ENCODE measurements at places on chromosomes 1 and 21. TPM values are rescaled to one million over a fixed set of nuclear protein-coding genes. Genes with fewer than 3 reads are reported as not detected.
A peak's percentile ranks its signal among the peaks of the same experiment; 100 is the strongest.

PTPRC gene
- polyA plus RNA-seq = 2.8 TPM

GRCh38 chr1:165595246-165595938 is 35.6 kb upstream of the MGST3 start:
- DNase-seq = no peak

MNDA gene
- 1.3 TPM for polyA plus RNA-seq

GRCh38 chr1:155529109-155529508 is 33.5 kb downstream of the ASH1L start:
- DNase-seq = no peak

DNA sequence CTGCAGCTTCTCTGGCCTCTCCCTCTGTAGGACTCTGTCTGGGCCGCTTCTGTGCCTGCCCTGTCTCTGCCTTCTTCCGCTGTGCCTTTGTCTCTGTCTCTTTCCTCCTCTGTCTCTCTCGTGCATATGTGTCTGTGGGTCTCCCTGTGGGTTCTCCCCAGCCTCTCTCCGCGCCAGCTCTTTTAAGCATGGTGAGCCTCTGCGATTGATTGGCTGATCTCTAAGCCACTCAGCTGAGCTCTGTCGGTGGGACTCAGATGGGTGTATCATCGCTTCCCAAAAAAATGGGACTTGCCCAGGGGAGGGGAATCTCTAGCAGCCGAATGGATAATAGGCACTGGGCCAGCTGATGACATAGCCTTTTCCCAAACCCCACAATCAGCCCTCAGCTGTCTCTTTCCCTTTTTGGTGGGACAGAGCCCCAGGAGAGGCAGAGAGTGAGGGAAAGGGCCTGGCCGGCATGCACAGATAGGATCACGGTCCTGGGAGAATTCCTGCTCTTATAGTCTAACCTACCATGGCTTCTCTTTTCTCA is at the start of gene ADAMTS4:
TSS of gene ADAMTS4 (minus strand) at position 158 of the 535 bp plus-strand sequence. CDS start 427 bp downstream, outside the sequence.
- peak; percentile 43 for DNase-seq

DIPK1A gene
- 2.6 TPM for polyA plus RNA-seq

C1orf50 gene
- 6.0 TPM for polyA plus RNA-seq

IL20 gene
- 0.13 TPM for polyA plus RNA-seq

DNA sequence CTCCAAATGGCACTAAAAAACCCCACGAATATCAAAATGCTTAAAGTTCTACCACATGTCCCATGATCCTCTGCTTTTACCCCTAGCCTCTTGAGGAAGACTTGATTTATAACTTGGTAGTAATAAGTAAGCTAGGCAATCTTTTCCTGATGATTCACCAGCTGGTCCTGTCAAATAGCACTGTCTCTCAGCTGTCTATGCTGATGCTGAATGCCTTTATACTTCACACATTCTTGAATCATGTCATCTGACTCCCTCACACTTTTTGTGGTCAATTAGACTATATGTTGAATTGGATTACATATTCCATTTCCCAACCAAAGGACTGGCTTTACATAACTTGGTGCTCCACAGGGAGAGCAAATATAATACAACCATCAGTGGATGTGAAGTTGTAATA is 16.6 kb downstream of the C21orf91 start:
- no peak for DNase-seq

- no peak for DNase-seq
These were observed 321.0 kb downstream of the LTN1 start for GRCh38 chr21:28671549-28672195.

DNA sequence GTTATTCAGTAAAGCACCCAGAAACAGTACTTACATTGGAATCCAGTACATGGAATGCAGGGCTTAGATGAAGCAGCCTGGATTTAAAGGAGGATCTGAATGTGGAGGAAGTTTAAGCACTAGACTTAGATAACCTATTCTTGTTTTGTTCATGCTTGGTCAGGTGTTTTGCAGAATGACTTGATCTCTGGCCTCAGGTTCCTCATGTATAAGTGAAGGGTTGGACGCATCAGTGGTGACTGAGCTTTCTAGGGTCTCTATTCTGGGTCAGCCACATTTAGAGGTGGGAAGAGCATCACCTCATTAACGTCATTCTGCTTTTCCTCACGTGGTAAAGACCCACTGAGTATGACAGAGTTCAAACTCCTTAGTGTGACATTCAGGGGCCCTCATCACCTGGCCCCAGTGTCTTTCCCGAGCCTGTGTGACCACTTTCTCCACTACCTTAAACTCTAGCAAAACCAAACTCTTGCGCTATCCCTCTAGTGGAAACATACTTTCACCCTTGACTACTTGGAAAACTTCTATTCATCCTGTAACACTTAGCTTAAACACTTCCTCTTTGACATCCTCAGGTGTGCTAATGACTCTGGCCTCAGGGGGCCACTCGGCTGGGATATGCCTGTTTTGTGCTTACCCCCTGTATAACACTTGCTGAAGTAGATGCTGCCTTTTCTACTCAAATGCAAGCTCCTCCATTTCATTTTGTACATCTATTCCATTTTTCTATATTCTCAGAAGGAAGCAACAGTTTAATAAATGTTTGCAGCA is 871 bp upstream of the ERICH3 start:
- no peak for DNase-seq

ZNF687 gene
- 10.8 TPM for polyA plus RNA-seq

GRCh38 chr1:118921994-118922393 is 66.1 kb downstream of the TBX15 start:
- DNase-seq = no peak

DNA sequence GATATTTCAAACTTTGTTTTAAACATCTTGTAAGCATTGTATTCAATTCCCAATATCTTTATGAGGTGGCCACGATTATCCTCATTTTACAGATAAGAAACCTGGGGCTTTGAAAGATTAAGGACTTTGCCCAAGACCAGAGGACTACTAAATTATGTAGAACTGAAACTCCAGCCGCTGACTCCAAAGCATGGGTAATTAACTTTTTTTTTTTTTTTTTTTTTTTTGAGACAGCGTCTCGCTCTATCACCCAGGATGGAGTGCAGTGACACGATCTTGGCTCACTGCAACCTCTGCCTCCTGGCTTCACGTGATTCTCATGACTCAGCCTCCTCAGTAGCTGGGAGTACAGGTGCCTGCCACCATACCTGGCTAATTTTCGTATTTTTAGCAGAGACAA is 68.7 kb downstream of the ALG14 start:
- DNase-seq = no peak

DNA sequence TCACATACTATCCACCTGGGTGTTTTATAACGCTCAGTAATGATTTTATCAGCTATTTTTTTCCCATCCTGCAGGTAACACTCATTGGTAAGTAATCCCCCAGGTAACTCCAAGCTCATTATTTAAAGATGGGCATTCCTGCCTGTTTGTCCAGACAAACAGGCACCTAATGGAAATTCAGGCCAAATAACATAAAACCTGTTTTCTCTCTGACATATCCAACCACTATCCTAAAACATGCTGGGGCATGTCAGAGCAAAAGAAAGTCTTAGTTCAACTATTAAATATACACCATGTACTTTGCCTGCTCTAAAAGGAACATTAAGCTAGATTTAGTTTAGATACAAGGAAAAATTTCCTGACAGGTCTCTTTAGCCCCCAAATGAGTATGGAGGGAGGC is 987.7 kb downstream of the TTLL7 start:
- DNase-seq = no peak

- DNase-seq = no peak
These were observed 25.4 kb downstream of the NUP210L start for GRCh38 chr1:154129391-154129970.

DNA sequence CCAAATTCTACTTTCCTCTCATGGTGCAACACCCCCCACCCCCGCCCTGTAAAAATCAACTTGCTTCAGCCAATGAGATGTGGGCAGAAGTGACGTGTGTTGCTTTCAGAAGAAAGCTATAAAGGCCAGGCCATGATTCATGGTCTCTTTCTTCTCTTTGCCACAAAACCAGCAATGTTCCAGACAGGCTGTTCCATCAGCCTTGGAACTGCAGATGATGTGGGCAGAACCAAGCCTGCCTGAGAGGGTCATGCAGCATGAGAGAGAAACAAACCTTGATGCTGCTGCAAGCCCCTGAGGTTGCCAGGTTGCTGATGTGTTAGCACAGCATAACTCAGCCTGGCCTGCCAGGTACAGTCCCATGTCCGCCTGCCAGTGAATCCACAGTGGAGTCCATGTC is 41.8 kb downstream of the MIS18A start:
- DNase-seq = no peak

DNA sequence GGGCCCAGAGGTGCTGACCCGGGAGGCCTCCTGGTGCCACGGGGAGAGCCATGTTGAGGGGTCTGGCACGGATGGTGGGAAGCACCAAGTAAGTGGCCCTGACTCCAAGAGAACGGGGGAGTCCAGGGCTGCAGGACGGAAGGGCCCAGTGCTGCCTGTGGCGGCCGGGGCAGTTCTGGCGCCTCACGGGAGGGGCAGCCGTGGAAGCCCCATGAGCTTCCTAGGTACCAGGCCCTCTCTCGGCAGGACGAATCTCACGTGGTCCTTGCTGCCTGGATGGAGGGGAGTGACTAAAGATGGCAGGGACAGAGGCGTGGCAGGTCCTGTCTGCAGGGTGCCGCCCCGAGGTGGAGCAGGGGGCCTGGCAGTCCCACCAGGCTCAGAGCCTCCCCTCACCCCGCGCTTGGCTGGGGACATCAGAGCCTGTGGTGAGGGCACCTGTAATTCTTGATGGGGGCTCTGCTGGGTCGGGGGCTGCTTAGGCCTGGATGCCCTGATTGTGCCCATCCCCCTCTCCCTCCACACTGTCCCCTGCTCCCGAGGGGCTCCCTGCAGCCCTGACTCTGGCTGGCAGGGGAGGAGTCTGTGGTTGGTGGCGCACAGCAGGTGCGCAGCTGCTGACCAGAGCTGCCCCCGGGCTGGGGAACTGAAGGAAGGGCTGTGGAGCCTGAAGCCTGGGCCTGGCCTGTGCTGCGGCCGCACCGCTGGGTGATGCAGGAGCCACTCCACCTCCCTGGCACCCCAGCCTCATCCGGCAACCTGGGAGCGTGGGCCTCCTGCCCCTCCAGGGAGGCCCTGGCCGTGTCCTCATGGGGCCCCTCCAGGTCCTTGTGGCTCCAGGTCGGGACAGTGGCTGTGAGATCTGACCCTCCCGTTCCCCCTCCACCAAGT is 31.4 kb downstream of the POFUT2 start:
- DNase-seq = no peak

DNA sequence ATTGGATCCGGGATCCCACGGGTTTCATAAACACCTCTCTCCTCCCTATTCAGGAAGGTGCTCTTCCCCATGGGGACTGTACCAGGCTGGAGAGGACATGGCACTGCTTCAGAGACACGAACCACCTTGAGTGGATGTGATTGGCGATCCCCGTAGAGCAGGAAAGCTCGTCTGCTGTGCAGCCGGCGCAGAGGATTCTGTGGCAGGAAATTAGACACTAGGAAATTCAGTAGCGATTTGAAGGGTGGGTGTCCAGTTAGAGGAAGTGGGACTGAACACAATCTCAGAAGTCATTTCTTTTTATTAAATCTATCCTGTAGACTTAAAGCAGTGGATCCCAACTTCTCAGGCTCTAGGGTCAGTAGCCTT is 767 bp downstream of the PDIK1L start:
- no peak for DNase-seq

DNA sequence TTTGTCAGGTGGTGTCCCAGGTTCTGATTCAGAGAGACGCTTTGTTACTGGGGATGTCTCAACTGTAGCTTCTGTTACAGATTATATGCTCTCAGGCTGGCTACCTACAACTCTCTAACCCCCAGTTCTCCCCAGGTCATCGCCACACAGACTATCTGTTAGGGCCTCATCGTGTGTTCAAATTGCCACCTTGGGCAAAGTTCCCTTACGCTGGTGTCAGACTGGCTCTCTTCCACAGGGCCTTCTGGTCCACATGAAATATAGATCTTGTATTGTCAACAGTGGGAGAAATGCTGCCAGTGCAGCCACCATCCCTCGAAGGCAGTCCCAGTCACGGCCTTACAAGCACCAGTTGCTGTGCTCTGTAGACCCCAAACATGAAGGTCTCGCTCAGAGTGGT is 15.3 kb downstream of the FMO4 start:
- no peak for DNase-seq

DNA sequence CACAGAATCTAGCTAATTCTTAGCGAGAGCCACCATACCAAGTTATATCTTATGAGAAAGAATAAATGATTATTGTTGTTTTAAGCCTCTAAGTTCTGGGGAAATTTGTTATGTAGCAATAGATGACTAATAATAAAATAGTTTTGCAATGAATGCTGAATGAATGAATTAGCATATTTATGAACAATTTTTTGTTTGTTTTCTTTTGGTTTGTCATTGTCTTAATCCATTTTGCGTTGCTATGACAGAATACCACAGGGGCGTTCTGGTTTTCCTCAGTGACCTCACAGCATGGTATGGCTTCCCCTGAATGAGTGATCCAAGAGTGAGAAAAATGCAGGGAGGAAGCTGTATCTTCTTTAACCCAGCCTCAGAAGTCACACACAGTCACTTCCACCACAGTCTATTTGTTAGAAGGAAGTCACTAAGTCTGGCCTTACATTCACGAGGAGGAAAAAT is 53.8 kb upstream of the HPDL start:
- no peak for DNase-seq

ZNF692 gene
- 44.9 TPM for polyA plus RNA-seq

CHRM3 gene
- polyA plus RNA-seq = 3.6 TPM

DNA sequence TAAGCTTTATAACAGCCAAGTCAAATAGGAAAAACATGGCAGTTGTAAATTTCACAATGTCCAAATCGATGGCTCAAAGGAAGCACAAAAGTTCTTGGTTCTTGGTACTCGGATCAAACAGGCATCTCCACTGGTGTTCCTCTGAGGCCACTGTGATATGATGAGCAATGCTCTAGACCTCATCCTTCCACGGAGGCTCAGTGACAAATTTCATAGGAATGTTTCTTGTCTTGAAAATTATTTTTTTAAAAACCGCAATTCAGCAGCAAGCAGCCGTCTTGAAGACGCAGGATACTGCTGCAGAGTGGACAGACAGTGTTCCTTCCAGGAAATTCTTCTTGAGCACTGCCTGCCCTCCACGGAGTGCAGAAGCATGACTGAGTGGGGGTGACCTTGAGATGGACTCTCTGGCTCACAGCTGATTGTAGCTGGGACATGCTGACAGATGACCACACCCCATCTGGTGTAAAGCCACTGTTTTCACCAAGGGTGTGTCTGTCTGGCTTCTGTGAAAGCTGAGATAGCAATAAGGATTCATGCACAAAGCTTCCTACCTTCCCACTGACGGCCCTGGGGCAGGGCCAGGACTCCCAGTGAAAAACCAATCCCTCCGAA is 61.9 kb downstream of the TIAM1 start:
- DNase-seq = peak; percentile 54

GRCh38 chr1:184866586-184866985 is 107.7 kb downstream of the NIBAN1 start:
- no peak for DNase-seq

GRCh38 chr1:228814176-228814575 is 78.9 kb downstream of the RHOU start:
- no peak for DNase-seq

DNA sequence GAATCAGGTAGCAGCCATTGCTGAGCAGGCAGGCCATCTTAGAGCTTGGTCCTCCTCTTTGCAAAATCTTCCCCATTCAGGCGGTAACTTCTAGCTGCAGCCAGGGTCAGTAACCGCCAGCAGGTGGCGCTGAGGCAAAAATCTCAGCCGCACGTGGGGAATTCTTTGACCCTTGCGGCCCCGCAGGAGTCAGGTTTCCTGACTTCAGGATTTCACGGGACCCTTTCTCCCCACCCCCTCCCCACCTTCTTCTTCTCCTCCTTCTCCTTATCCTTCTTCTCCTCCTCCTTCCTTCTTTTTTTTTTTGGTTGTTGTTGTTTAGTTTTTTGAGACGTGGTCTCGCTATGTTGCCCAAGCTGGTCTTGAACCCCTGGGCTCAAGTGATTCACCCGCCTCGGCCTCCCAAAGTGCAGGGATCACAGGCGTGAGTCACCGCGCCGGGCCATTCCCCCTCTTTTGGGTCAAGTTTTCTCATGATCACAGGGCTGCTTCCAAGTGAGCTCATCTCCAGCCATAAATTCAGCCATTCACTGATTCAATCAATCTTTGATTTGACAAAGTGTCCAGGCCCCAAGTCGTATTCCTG is 33.4 kb upstream of the TENT5B start:
- peak; percentile 88 for DNase-seq

Data from stomach (tissue), 19 donors.